ENCODE measurements at places on chromosomes 13 and 19.

DNA sequence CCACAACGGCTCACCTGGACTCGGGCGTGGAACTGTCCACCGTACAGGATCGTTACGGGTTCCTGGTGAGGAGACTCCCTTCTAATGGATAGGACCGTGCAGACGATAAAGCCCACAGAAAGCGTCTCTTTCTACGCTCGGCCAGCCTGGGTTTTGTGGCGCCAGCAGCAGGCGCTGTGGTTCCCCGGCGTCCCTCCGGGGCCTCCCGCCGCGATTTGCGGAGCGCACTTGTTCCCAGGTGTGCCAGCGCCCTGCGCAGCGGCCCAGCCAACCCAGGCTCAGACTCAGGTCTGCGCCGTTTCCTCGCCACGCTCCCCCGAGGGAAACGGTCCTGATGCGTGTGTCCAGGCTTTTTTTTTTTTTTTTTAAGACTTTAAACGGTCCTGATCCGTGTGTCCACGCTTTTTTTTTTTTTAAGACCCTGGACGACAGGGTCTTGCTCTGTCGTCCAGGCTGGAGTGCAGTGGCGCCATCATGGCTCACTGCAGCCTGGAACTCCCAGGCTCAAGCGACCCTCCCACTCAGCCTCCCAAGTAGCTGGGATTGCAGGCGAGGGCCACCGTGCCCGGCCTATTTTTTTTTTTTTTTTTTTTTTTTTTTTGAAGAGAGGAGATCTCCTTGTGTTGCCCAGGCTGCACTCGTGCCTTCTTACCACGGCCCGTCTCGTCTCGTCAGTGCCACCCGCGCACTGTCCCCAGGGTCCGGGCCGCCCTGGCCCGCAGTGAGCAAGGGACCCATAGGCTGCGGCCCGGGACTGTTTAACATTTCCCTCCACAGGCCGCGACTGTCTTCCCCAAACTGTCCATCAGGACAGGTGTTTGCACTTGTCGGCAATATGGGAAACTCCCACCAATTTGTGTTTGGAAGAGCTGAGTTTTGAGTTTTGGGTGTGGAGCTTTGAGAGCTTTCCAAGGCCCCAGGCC, 23.8 kb downstream of the GJA3 start:
- no peak for DNase-seq

DNA sequence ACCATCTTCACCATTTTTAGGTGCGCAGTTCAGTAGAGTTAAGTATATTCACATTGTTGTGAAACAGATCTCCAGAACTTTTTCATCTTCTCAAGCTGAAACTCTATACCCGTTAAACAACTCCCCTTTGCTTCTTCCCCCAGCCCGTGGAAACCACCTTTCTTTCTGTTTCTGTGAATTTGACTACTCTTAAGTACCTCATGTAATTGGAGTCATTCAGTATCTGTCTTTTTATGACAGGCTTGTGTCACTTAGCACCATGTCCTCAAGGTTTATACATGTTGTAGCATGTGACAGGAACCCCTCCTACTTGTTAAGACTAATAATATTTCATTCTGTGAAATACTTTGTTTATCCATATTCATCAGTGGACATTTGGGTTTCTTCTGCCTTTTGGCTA, 52.8 kb downstream of the TNFRSF19 start:
- DNase-seq = no peak

GRCh38 chr19:8893419-8893818, 61.2 kb downstream of the MBD3L1 start:
- DNase-seq = no peak

DNA sequence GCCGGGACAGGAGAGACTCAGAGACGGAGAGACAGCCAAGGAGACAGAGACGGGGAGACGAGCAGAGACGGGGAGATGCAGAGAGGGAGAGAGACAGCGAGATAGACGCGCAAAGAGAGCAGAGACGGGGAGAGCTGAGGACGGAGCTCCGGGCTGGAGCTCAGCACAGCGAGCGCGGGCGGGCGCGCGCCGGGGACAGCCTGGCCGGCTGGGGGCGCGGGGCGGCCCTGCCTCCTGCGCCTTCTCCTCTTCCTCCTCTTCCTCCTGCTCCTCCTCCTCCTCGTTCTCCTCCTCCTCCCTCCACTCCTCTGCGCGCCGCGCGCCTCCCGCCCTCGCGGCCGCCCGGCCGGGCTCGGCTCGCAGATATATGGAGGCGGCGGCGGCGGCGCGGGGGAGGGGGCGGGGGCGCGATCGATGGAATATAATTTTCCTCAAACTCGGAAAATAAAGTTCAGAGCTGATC, at the start of gene ERFL:
TSS of gene ERFL (minus strand) at position 229 of the 463 bp plus-strand sequence. CDS start 15,530 bp downstream, outside the sequence.
- no peak for DNase-seq

DNA sequence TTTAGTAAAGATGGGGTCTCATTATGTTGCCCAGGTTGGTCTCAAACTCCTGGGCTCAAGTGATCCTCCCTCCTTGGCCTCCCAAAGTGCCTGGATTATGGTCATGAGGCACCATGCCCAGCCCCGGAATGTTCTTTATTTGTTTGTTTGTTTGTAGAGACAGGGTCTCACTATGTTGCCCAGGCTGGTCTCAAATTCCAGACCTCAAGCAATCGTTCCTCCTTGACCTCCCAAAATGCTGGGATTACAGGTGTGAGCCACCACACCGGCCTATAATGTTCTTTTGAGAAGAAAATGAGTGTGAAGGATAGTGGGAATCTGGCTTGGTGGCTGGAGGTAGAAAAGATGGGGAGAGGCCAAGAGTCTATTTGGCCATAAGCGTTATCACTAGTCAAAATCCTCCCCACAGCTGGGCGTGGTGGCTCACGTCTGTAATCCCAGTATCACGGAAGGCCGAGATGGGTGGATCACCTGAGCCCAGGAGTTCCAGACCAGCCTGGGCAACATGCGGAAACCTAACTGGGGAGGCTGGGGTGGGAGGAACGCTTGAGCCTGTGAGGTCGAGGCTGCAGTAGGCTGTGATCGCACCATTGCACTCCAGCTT, 5.2 kb upstream of the BBC3 start:
- no peak for DNase-seq

DNA sequence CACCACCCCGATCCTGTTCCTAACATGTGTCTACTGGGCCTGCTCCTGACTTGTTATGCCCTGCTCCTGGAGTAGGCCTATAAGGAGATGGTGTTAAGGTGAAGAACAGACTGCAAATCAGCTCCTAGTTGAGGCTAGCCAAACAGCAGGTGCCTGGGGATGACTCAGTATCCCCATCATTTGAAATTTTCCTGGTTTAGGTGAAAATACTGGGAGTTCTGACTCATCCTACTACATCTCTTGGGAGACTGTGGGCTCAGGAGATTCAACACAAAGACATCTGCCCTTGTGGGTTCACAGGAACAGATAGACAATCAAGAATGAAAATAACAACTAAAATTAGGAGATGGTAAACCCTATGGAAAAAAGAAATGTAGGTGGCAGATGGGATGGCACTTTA, 41.2 kb downstream of the BRD4 start:
- no peak for DNase-seq
